ENCODE measurements at places on chromosomes 7 and 10.

DNA sequence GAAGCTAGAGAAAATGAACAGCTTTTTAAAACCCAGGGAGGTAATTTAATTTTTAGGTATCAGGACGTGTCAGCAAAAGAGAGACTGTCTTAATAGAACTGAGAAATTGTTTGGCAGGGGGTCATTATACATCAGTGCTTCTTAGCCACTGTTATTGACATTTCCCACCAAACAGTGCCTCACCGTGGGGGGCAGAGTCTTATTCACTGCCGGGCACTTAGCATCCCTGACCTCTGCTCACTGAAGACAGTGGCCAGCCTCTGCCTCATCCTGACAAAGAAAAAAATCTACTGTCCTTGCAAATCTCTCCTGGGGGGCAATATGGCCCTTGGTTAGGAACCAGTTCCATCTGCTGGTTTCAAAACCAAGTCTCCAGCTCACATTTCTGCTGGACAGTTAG is 14.2 kb upstream of the MKI67 start:
- DNase-seq: peak; percentile 84
- no peaks in the 10 kb centered on the region for H3K4me1 ChIP-seq
- no peaks in the 10 kb centered on the region for H3K27me3 ChIP-seq
- no peak overlapping the region for H3K4me3 ChIP-seq
- no peaks in the 10 kb centered on the region for H3K36me3 ChIP-seq

DNA sequence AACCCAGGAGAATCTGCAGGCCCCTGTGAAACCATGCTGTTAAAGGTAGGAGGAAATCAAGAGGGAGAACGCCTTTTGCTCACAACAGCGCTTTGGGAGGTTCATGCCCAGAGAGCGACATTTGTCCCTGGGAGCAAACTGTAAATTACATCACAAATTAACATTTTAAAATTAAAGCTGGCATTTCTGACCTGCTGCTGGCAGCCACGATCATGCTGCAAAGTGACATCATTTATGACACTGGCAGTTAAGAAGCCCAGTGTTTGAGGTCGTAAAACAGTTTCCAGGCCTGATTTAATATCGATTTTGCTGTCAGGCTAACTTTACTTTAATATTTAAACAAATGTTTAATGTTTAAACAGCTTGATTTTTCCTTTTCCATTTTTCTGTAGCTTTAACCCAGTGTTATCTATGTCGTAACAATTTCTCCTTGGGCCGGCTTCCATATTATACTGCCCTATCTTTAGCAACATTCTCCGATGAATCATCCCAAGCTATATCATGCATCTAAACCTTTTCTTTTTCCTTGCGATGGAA is 86.5 kb upstream of the NPVF start:
- H3K4me3 ChIP-seq: no peak overlapping the region
- DNase-seq: no peak
- H3K27ac ChIP-seq: no peak overlapping the region

DNA sequence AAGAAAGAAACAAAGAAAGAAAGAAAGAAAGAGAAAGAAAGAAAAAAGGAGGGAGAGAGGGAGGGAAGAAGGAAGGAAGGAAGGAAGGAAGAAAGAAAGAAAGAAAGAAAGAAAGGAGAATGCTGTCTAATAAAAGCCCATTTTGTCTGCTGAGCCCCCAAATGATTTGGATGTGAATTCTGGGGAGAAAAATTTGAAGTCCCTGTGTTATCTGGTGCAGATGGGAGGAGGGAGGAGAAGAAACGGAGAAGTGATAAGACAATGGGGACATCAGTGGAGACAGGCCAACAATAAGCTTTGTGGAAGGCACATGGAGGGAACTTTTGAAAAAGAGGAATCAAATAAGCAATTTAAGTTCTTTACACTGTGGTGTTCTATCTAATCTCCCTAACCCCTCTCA is 24.6 kb upstream of the TMEM273 start:
- H3K27me3 ChIP-seq: peaks cover 15% of the 10 kb centered on the region
- no peak overlapping the region for H3K4me3 ChIP-seq
- H3K4me1 ChIP-seq: no peaks in the 10 kb centered on the region
- H3K27ac ChIP-seq: no peak overlapping the region

GRCh38 chr7:38245409-38245977 is 27.9 kb downstream of the TARP start:
- no peaks in the 10 kb centered on the region for H3K4me1 ChIP-seq
- H3K36me3 ChIP-seq: no peaks in the 10 kb centered on the region
- no peak overlapping the region for H3K4me3 ChIP-seq
- no peak overlapping the region for H3K27ac ChIP-seq

- DNase-seq: no peak
- no peaks in the 10 kb centered on the region for H3K4me1 ChIP-seq
- no peaks in the 10 kb centered on the region for H3K27me3 ChIP-seq
- H3K36me3 ChIP-seq: no peaks in the 10 kb centered on the region
Measured at GRCh38 chr10:19421674-19422073, 373.1 kb downstream of the MALRD1 start.

GRCh38 chr7:19202599-19202998 is 57.4 kb upstream of the FERD3L start:
- H3K4me1 ChIP-seq: no peaks in the 10 kb centered on the region
- H3K36me3 ChIP-seq: no peaks in the 10 kb centered on the region
- no peak for DNase-seq
- H3K27me3 ChIP-seq: no peaks in the 10 kb centered on the region
- no peak overlapping the region for H3K4me3 ChIP-seq

GRCh38 chr7:126411032-126411820 is 841.5 kb downstream of the GRM8 start:
- H3K27ac ChIP-seq: no peak overlapping the region
- H3K4me3 ChIP-seq: no peak overlapping the region
- peaks cover 5% of the 10 kb centered on the region for H3K4me1 ChIP-seq
- DNase-seq: no peak

- no peak overlapping the region for H3K4me3 ChIP-seq
- H3K27me3 ChIP-seq: no peaks in the 10 kb centered on the region
- H3K36me3 ChIP-seq: no peaks in the 10 kb centered on the region
- no peak for DNase-seq
- H3K4me1 ChIP-seq: no peaks in the 10 kb centered on the region
Measured at GRCh38 chr10:67815571-67816059, 22.4 kb downstream of the DNAJC12 start.

- no peaks in the 10 kb centered on the region for H3K27me3 ChIP-seq
- no peaks in the 10 kb centered on the region for H3K36me3 ChIP-seq
- H3K27ac ChIP-seq: peak overlapping the region; percentile 91
- H3K4me1 ChIP-seq: no peaks in the 10 kb centered on the region
- peak; percentile 91 for DNase-seq
Measured at GRCh38 chr7:75639071-75639885, 99.5 kb downstream of the HIP1 start.

DNA sequence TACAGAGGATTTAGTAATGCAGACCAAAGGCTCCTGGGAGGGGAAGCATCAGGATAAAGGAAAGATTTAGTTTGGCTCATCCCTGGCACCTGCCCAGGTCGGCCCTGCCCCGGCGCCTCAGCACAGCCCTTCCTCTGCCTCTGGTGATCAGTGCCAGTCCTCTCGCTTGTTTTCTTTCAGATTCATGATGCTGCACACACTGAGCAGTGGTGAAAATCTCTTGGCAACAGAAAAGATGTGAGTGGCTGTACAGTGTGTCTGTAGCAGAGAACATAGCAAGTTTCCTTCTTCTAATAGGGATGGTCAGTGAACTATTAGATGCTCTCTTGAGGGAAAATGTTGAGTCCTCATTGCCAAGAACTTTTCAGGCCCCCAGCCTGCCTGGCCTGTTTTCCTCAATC is 994.1 kb downstream of the KCNMA1 start:
- H3K27ac ChIP-seq: no peak overlapping the region
- no peak overlapping the region for H3K4me3 ChIP-seq
- no peaks in the 10 kb centered on the region for H3K27me3 ChIP-seq
- H3K4me1 ChIP-seq: no peaks in the 10 kb centered on the region
- no peak for DNase-seq
- no peaks in the 10 kb centered on the region for H3K36me3 ChIP-seq

DNA sequence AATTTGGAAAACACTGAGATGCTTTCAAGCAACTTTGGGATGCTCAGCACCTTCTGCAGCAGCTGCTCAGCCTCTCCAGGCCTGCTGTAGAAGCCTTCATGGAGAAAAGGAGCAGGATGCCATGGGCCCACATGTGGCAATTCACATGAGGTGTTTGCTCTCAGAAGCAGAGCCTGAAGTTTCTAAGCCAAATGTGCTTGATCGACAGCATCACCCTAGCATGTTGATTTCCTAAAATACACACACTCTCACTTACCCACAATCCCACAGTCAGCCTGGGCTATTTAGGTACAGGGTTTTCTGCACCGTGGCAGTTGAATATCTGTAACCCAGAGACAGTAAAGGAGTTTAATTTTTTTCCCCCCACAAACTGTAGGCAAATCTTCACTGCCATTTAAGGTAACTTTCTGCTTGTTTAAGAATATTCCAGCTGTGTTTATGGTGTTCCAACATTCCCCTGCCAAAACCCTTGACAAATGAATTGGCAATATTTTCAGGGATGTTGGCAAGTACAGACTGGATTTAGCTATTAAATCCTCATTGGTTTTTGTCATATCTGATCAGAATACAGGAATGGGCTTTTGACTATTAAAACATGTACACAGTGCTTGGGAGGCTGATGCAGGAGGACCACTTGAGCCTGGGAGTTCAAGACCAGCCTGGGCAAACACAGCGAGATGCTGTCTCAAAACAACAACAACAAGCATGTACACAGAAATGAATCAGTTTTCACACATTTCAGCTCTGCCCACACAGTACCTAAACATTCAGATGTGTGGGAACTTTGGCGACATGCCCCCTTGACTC is 244.2 kb downstream of the CELF2 start:
- no peaks in the 10 kb centered on the region for H3K4me1 ChIP-seq
- H3K36me3 ChIP-seq: peaks cover 77% of the 10 kb centered on the region
- H3K27ac ChIP-seq: no peak overlapping the region
- no peak overlapping the region for H3K4me3 ChIP-seq
- no peak for DNase-seq
